ENCODE measurements at places on chromosomes 2 and 18.
A peak's percentile ranks its signal among the peaks of the same experiment; 100 is the strongest.

GRCh38 chr2:226673314-226673723, 126.3 kb downstream of the IRS1 start:
- DNase-seq: no peak

DNA sequence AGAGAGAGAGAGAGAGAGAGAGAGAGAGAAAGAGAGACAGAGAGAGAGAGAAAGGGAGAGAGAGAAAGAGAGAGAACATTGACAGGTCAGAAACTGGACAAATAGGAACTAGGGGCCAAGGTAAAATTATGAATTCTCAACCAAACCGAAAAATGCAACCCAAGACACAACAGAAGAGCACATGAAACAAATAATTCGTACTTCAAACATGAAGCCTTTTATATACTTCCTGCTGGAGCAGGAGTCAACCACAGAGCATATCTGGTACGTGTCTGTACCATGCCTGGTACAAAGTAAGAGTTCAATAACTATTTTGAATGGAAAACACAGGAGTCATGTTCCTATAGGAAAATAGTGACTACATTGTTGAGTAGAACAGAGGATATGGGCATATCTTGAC, 6.5 kb upstream of the VPS54 start:
- DNase-seq: no peak

DNA sequence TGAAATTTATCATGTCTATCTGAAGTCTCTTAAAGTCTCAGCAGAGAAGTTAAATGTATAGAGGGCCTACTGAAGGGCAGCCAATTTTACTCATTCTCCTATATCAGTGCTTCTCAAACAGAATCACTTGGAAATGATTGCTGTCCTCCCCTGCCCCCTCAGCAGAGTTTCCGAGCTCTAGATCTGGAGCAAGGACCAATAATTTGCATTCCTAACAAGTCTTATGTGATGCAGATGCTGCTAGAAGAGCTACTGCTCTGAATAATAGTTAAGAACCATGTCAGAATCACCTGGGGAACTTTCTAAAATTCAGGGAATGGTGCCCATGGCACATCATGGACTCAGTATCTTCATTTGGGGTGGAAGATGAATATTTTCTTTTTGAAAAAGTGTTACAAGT, 105.6 kb upstream of the EPHA4 start:
- no peak for DNase-seq

- peak; percentile 3 for DNase-seq
Observed at GRCh38 chr18:25896178-25896780, 194.1 kb downstream of the SS18 start.

GRCh38 chr2:23637011-23637778, 252.2 kb downstream of the KLHL29 start:
- no peak for DNase-seq

GRCh38 chr2:224400886-224401632, 848 bp downstream of the FAM124B start:
- DNase-seq: no peak

- DNase-seq: no peak
Observed at GRCh38 chr2:167946441-167946841, 301.0 kb downstream of the STK39 start.
